ENCODE measurements at places on chromosomes 4 and X.

- no peak for DNase-seq
Observed at GRCh38 chrX:133846311-133846710, 139.1 kb downstream of the GPC3 start.

- DNase-seq, result no peak
Observed at GRCh38 chr4:158930639-158930972, 161.8 kb downstream of the FNIP2 start.

GRCh38 chr4:73603854-73604584 is 16.2 kb downstream of the RASSF6 start:
- no peak for DNase-seq

- no peak for DNase-seq
Observed at GRCh38 chrX:10756441-10756840, 136.1 kb upstream of the MID1 start.

- DNase-seq, result no peak
Observed at GRCh38 chr4:151922306-151922705, 161.5 kb upstream of the GATB start.

DNA sequence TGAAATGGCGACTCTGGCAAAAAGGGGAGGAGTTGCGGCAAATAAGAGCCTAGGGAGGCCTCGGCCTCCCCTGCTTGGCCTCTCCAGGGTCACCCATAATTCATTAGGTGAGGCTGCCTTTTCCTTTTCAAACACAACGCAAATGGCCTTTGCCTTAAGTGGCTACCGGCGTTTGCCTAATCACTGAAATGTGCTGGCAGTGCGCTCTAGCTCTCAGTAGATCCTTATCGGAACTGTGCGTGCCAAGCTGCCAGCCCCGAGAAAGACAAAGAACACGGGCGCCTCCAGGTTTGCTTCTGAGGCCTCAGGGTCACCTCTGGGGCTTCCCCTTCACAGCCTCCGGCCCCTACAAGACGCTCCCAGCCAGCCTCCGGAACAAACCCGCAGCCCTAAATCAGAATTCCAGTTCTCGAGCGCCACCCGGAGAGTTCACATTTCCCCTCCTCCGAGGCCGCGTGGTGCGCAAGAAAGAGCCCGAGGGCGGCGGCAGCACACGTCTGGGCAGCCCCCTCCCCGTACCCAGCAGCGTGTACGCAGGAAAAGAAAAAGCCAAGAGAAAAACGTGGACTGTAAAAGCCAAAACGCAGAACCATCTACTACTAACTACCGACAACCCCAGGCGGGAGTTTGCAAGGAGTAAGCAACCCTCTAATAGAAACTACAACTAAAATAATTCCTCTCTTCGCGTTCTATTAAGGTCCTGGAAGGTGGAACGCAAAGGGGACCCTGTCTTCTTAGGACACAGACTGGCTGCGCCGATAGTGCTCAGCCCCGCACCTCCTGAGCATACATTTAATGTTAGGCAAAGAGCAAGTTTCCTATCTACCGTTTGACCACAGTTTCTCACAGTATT is 76.5 kb upstream of the BCOR start:
- peak; percentile 84 for DNase-seq

Measured in stimulated activated CD4-positive, alpha-beta T cell treated with anti-CD3 and anti-CD28 coated beads, Interleukin-15, amount 100 ng/mL, for 24 hours (primary cell).